ENCODE measurements at places on chromosomes 1 and 21.
A peak's percentile ranks its signal among the peaks of the same experiment; 100 is the strongest.

GRCh38 chr1:233197940-233198339 lies 97.6 kb downstream of the PCNX2 start:
- no peak for DNase-seq

GRCh38 chr1:3247521-3248121 lies 178.6 kb downstream of the PRDM16 start:
- DNase-seq, result no peak

- no peak for DNase-seq
Observed at GRCh38 chr1:21894034-21894881, 42.9 kb downstream of the HSPG2 start.

DNA sequence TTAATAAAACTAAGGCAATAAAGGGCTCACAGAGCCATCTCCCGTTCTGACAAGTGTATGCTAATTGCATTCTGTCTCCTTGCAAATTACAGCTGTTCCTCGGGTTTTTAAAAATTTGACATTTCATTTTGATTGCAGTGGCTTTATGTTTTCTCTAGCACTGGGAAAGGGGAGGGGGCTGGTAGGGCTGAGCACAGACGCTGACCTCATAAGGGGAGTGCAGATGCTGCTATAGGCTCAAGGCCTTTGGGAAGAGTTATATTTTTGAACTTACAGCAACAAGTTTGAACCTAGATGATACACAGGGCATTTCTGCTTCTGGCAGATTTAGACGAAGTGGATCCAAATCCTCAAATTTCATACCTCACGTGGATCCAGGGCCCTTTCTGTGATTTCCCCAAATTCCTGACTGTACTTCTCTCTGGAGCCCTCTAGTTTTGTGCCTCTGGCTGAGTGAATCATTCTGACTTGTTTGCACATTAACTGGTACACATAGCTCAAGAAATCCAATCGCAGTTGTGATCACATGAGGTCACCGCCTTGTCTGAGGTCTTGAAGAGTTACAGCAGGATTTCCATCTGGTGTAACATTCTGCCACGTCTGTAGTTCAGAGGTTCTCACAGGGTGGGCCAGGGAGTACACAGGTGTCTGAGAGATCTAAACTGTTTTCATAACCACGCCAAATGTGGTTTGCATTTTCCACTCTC lies 230.3 kb downstream of the C1orf94 start:
- DNase-seq, result no peak

GRCh38 chr1:230905733-230906132 lies 37.4 kb upstream of the C1orf198 start:
- DNase-seq, result no peak

- DNase-seq, result no peak
Observed at GRCh38 chr1:92409946-92410549, 76.7 kb downstream of the GFI1 start.

DNA sequence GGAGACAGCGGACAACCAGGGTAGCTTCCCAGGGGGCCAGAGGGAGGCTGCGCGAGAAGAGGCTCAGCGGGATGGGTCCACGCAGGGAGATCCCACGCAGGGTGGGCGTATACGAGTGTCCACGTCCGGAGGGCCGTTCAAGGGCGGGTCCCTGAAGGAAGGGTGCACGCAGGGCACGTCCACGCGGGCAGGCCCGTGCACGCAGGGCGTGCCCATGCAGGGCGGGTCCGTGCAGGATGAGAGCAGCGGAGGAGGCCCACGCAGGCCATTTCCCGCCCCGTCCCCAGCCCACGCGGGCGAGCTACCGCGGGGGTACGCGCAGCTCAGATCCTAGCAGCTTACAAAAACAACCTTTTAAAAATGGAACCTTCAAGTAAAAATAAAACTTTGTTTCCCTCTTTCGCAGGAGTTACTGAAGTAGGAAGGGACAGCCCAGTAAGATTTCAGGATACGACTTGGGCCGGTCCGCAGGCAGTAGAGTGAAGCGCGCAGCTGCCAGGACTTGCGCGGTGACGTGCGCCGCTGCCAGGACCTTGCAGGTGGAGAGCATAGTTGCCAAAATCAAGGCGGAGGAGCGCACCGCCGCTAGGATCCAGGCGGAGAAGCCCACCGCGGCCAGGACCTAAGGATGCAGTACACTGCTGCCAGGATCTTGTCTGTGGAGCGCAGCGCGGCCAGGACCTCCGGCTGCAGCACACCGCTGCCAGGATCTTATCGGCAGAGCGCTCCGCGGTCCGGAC lies 416 bp upstream of the RNF187 start:
- DNase-seq, result peak; percentile 86

GRCh38 chr1:2812939-2813653 lies 11.6 kb upstream of the TTC34 start:
- no peak for DNase-seq

DNA sequence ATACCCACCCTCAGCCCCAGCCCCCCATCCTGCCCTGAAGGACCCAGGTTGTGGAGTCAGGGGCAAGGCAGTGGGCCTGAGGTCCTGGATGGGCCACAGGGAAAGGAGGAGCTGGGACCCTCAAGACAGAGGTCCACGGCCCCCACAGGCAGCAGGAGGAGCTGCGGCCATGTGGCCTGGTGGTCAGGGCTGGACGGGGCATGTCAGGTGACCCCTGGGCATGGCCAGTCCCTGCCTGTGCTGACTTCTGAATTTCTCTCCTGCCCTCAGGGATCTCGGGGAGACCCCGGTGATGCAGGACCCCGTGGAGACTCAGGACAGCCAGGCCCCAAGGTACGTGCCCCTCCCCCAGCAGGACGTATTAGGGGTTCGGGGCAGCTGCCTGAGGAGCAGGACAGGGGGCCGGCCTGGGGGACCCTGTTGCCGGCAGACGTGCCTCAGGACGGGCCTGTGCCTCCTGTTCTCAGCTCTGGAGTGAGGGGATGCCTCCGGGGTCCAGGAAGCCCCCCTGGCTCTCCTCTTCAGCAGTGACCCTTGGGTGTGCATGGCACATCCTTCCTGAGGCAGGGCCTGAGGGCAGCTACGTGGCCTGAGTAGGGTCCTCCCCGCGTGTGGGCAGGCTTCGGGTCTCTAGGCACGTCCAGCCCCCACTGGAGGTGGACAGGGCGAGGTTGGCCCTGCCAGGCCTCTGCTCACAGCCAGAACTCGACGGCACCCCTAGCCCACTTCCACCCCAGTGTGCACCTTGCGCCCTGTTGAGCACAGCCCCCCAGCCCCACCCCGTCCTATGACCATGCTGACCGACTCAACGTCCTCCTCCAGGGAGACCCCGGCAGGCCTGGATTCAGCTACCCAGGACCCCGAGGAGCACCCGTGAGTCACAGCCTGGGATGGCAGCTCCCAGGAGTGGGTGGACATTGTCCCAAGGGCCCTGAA lies 23.6 kb downstream of the COL6A2 start:
- DNase-seq, result no peak

- DNase-seq, result no peak
Observed at GRCh38 chr1:8032366-8032910, 6.3 kb upstream of the ERRFI1 start.

DNA sequence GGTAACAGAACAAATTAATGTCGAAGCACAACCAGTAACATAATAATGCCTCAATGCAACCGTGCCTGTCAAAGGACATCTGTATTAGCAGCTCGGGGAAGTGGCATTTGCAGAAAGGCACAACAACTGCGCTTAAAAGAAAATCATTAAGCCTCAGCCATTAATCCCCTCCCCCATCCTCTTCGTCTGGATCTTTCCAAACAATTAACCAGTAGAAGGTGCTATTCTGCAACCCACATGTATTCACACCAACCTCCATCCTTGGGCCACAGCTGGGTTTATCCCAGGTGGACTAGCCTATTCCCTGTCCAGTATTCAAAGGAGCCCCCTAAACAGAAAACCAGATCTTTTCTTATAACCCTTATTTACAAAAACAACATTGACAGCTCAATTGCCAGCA lies 2.6 kb downstream of the RERE start:
- no peak for DNase-seq

- DNase-seq, result no peak
Observed at GRCh38 chr1:52769346-52770033, 43.2 kb downstream of the ZYG11B start.

DNA sequence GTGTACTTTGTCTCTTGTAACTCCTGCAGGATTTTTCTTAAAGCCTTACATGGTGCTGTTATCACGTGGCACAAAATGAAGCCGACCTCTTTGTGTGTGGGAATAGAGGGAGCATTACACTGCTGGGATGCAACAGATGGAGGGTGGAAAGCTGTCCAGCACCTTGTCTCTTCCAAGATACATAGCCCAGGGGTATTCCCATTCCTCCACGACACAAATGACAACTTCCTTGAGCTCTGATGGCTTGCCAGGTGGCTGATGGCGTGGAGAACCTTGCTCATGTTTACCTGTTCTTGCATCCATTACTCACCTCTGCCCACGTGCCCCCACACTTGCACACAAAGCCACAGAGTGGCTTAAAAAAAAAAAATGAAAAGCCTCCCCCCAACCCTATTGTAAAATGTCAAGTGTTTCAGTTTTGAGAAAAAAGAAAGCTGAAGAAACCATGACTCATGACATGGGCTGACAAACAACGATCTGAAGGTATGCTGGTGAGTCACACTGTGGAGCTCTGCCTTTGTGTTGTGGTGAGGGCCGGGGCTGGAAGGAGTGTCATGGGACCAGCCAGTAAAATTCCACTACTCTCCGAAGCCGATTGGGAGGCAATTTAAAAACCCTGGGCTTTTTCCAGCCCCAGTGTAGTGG lies 32.0 kb upstream of the ATP5PO start:
- DNase-seq, result peak; percentile 39

DNA sequence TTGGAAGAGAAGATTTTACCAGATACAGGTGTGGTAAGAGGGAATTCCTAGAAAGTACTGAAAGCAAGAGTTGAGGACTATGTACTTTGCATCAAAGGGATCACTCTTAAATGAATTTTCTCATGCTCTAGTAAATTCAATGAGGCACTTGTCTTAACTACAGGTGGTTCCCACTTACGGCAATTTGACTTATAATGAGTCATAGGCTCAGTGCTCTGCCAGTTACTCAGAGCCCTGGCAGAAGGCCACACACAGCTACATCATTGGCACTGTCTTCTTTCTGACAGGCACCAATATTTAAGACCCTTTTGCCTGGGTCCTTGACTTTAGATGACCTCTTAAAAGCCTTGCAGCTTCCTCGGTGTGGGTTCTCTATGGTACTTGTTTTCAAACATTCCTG lies 15.9 kb upstream of the ADAMTS5 start:
- DNase-seq, result no peak

- DNase-seq, result no peak
Observed at GRCh38 chr1:59232216-59232615, 64.7 kb upstream of the FGGY start.

- peak; percentile 51 for DNase-seq
Observed at GRCh38 chr1:150259758-150260669, 2.4 kb downstream of the CA14 start.

DNA sequence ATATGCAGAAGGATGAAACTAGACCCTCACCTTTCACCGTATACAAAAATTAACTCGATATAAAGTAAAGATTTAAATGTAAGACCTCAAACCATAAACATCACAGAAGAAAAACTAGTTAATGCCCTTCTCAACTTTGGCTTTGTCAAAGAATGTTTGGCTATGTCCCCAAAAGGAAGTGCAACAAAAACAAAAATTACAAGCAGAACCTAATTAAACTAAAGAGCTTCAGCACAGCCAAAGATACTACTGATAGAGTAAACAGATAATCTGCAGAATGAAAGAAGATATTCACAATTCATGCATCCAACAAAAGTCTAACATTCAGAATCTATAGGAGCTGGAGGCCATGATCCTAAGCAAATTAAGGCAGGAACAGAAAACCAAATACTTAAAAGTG lies 824.6 kb upstream of the NEGR1 start:
- DNase-seq, result no peak
